Activated T-cell treated with anti-CD3 and anti-CD28 coated beads, Interleukin-2, amount 50 U/mL, for 72 hours (primary cell): ENCODE measurements at places on chromosomes 7 and 10. TPM values are rescaled to one million over a fixed set of nuclear protein-coding genes. Genes with fewer than 3 reads are reported as not detected.

- DNase-seq, result no peak
These were observed 113.2 kb downstream of the KMT2E start for GRCh38 chr7:105127179-105127578.

DNA sequence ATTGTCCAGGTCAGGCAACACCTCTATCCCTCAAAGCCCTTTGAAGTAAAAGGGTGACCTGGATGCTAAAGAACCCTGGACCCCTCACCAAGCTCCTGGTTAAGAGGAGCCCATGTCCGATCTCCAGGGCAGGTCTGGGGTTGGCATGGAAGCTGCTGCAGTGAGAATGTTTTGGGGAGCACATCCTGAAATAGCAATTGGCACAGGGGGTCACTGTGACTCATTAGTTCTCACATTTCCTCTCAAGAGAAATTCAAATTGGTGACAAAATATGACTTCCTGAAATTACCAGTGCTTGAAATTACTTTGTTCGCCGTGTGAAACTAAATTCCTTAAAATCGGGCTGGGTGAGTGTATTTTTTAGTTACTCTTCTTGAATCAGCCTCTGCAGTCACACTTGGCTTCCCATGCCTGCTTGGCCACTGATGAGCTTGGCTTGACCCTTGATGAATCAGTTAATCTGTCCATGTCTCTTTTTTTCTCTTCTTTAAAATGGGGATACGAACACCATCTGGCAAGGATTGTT is 18.8 kb upstream of the ARHGAP22 start:
- DNase-seq, result no peak

DNA sequence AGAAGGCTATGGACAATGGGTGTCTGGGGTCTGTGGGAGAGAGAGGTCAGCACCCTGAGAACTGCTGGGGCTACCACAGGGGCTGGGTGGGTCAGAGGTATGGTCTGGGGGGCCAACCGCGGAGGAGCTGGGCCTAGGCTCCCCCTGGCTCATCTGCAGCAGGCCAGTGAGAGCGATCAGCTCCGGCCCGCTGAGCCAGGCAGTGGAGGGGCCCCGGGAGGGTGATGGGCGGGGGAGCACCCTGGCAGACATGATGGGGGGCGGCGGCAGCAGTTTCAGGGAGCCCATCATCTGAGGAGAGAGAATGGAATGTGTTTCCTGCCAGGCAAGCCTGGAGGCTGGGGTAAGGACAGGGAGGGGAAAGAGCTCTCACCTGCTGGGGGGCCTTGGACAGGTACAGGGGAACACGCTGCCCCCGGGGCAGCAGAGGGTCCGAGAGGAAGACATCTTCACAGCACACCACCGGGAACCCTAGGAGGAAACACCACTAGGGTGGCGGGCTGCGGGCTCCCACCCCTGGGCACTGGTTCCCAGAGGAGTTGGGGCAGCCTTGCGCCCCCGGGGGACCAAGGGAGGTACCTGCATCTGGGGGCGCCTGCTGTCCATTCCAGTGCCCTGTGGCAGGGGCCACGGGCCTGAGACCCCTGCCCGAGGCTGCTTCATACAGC is 1.3 kb downstream of the SAP25 start:
- no peak for DNase-seq

GRCh38 chr10:98953251-98953650 is 282.4 kb downstream of the HPSE2 start:
- DNase-seq, result no peak

DNA sequence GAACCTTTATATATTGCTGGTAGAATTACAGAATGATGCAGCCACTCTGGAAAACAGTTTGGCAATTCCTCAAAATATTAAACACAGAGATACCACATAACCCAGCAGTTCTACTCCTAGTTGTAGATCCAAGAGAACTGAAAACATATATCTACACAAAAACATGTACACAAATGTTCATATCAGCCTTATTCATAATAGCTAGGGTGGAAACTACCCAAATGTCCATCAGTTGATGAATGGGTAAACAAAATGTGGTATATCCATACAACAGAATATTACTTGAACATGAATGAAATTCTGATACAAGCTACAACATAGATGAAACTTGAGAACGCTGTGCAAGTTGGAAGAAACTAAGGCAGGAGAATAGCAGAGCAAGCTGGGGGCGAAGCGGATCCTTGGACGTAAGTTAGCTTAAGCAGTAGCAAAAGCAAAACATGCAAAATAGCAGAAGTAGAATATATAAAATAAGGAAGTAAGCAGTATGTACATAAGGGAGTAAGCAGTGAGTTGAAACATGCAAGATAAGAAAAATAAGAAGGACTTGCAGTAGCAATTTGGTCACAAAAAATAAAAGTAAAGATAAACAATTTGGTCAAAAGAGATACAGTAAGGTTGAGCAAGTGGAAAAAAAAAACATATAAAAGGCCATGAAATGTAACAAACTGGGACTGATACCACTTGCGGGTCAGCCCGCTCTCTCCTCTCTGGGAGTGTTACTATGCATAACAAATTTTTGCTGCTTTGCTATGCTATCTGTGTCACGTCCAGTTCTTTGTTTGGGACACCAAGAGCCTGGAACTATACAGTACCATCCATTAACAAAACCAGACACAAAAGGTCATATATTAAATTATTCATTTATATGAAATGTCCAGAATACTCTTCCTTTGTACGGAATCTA is 18.0 kb upstream of the HILPDA start:
- DNase-seq, result no peak

- no peak for DNase-seq
These were observed 36.0 kb upstream of the ARHGAP21 start for GRCh38 chr10:24759672-24760071.

DNA sequence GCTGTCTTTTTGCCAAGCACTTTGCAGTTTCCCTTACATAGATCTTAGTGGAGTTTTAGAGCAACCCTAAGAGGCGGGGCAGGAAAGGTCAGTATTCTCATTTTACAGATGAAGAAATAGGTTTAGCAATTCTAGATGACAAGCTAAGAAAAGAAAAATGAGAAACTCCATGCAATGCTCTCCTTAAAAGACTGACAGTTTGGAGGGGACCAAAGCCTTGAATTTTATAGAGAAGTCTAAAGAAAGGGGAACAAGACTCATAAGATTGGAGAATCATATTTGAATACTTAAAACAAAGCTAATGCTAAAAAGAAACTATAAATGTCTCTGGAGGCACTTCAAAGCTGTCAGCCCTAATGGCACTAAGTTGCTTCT is 19.6 kb downstream of the CEP55 start:
- DNase-seq, result no peak

DNA sequence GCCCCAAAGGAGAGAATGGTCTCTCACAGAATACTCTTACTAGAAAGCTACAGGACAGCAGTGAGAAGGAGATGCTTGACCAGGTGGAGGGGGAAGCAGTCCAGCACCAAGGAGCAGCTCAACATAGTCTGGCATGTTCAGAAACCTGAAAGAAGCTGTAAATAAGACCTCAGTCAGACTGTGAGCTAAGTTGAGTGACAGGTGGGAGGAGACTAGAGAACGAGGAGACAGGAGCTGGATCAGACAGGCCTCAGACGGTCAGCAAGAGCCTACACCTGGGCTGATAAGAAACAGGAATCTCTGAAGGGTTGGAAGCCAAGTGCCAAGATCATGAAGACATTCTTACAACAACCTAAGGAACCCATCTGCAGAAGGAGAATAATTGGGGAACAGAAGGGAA is 54.5 kb downstream of the ELMO1 start:
- DNase-seq, result no peak

DNA sequence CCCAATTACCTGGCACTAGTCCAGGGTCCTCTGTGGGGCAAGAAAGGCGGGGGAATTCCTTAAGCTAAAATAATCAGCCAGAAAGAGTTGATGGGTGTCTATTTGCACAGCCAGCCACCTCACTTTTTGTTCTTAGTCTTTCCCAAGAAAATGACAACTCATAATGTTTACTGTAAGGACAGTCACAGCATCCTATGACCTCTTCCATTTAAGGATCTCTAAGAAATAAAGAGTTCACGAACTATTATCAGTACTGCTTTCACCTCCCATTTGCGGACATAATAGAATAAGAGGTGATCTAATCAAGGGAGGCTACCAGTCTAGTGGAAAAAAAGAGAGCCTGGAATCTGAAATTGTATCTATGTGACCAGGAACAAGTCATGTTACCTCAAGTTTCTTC is 72.4 kb upstream of the LRRC17 start:
- DNase-seq, result no peak

GRCh38 chr7:45050198-45050597 is 38.6 kb downstream of the NACAD start:
- no peak for DNase-seq

- DNase-seq, result no peak
These were observed 93.4 kb upstream of the AUTS2 start for GRCh38 chr7:69504733-69505420.

DNA sequence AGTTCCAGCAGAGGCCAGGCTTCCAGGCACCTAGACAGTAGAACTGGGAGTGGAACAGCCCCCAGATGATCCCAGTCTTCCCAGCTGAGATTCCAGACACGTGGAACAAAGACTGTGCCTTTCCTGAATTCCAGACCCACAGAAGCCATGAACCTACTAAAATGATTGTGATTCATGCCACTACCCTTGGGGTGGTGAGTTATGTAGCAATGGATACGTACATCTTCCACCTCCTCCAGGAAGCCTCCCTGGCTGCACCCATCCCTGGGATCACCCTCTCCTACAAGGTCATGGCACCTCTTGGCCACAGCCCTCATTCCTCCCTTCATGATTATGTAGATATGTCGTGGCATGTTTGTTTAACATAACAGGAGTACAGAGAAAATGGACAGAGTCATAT is 83.4 kb downstream of the NPTX2 start:
- no peak for DNase-seq

DNA sequence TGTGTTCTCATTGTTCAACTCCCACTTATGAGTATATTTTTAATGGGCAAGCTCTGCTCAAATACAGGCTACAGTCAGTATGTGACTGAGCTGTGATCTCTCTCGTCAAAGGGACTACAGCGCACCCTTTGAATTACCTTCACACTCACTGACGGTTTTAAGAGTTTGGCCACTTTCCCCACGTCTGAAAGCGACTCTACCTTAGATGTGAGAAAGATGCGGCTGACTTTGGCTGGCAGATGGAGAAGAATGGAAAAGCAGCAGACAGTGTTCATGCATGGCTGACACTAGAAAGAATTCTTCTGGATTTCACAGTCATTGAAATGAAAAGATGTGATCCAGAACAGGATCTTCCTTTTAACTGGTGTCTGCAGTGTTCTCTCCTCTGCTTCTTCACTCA is 2.0 kb upstream of the ATRNL1 start:
- DNase-seq, result no peak

DNA sequence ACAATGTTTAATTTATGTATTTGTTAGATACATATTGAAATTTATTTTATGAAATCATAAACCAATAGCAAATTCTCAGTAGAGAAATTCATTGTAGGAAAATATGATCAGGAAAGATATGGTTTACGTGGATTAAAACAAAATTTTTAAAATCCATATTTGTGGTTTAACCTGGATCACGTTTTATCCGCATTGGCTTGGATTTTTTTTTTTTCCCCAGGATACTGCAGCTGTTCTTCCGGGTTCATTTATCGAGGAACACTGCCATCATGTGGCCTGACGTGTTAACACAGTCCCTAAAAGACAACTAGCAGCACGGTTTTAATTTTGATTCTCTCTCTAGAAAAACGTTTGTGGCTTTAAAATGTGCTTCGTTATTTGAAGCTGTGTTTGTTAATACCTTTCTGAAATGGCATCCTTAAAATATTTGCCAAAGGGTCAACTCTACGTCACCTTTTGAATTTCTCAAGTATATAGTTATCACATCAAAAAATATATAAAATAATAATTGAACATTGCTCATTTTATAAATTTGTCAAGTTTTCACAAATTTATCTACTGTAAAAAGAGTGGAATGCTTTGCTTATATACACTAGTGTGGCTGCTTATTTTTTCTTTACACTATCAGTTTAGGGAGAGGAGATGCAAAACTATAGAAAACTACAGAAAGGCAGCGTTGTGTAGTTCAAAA is 8.7 kb upstream of the ASB4 start:
- peak; percentile 45 for DNase-seq

- peak; percentile 70 for DNase-seq
These were observed 69.1 kb downstream of the ZMIZ1 start for GRCh38 chr10:79137826-79138225.

- no peak for DNase-seq
These were observed 64.8 kb upstream of the GRM8 start for GRCh38 chr7:127317447-127317961.

Gene GARIN1A
- 2.6 TPM for total RNA-seq

Gene CAMK2B
- total RNA-seq, result 0.86 TPM

Gene LIPM
- not detected for total RNA-seq

Gene PCGF6
- total RNA-seq, result 15.2 TPM

Gene SRRM3
- total RNA-seq, result not detected
